Osteoblast (primary cell): ENCODE measurements at places on chromosomes 13 and 19. TPM values are rescaled to one million over a fixed set of nuclear protein-coding genes. Genes with fewer than 3 reads are reported as not detected.

GRCh38 chr19:29651622-29652394 is 13.5 kb upstream of the PLEKHF1 start:
- no peak for DNase-seq

DNA sequence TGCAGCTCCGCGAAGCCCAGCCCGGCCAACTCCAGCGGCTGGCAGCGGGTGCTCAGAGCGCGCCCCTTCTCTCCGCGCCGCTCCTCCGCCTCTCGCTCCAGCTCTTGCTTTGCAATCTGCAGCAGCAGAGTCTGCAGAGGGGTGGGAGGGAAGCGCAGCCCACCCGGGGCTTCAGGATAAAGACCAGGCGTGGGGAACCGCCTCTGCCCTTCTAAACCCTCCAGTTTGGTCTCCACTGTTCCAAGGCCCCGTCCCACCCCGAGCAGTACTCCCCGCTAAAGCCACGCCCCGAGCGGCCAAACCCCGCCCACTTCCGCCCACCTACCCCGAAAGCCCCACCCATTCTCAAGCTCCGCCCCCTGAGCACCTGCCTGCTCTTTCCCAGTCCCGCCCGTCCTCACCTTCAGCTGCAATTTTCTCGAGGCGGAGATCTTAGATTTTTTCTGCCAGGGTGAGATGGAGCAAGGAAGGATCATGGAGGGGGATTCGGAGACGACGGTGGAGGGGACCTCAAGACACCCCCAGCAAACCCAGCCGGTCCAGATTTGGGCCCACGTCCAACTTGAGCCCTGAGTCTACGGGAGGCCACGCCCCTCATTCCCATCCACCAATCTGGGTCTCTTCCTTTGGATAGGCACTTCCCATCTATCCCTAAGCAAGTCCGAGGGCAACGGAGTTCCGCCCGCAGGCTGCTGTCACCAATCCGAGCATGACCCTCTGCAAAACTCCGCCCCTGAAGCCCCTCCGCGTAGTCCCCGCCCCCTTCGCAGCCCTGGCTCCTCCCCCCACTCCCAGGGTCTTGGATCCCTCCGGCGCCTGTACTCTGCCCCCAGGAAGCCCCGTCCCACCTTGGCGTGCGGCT is 1.1 kb downstream of the TNNI3 start:
- DNase-seq: peak; percentile 91

GRCh38 chr13:21616880-21617279 is 12.9 kb upstream of the MICU2 start:
- DNase-seq: no peak

GRCh38 chr13:97226788-97227627 is 4.9 kb downstream of the MBNL2 start:
- no peak for DNase-seq

DNA sequence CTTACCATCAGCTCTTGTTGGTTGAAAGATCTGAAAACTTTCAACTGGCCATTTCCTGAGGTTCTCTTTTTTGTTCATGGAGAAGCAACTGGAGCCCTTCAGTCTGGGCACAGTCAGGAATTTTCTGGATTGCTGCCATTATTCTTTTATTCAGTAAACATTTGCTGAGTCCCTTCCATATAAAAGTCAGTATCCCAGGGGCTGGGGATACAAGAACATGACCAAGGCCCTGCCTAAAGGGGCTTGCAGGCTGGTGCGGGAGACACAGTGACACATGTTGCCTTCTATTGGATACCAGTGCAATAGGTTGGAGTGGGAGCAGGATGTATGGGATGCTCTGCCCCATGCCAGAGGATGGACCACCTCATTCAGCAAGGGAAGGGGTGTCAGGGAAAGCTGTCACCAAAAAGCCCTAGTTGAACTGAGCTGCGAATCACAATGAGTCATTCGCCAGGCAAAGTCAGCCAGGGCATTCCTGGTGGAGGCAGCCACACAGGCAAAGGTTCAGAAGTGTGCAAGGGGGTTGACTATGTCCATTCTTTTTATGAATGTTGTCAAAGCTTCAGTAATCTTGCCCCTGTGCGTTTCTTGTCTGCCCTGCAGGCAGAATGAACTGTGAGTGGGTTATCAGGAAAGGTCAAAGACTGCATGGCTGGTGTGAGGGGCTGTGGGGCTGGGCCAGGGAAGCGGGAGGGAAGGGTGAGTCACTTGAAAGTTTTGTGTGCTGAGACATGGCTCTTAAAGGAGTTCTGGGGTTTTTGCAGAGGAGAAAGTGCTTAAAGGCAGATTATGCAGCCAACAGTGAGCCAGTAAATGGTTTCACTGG is 395.9 kb downstream of the KCNRG start:
- peak; percentile 82 for DNase-seq

GRCh38 chr19:2303211-2303798 is 4.6 kb downstream of the LINGO3 start:
- peak; percentile 76 for DNase-seq

GRCh38 chr19:38658462-38659306 is 11.2 kb downstream of the ACTN4 start:
- peak; percentile 93 for DNase-seq

- peak; percentile 90 for DNase-seq
Measured at GRCh38 chr13:33723772-33724435, 94.0 kb upstream of the RFC3 start.

Gene FBXO27
- 4.7 and 5.0 TPM in 2 replicates for total RNA-seq

Gene ACP7
- total RNA-seq: 0.29 TPM in 1 of 2 replicates, not detected in the other
